Ovary (tissue), 10 donors: ENCODE measurements at places on chromosomes 11 and 22. TPM values are rescaled to one million over a fixed set of nuclear protein-coding genes. Genes with fewer than 3 reads are reported as not detected.
A peak's percentile ranks its signal among the peaks of the same experiment; 100 is the strongest.

DNA sequence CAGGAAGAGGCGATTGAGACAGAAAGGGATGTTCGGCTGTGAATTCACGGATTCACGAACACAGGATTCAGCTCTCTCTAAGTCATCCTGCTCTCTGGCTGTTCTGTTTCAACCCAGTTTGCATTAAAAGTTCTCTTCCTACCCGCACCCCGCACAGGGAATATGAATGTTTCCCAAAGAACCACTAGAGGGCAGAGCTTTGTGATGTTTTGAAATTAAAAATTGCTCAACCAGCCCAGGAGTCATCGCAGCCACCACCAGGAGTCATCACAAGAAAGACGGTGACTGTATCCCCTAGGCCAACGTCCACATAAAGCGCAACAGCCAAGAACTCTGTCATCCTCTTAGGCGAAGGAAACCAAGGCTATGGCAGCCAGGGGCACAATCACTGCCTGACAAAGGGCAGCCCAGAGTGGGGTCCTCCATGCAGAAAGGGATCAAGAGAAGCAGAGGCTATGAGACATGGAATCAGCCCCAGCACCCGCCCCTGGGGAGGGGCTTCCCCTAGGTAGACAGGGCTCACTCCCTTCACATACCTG, 122.4 kb downstream of the WT1 start:
- peak; percentile 29 for DNase-seq

GRCh38 chr11:843086-843734, 558 bp downstream of the TSPAN4 start:
- no peak for DNase-seq

GRCh38 chr11:78196661-78197091, 8.0 kb downstream of the USP35 start:
- no peak for DNase-seq

- no peak for DNase-seq
Measured at GRCh38 chr11:88051396-88051795, 123.8 kb downstream of the RAB38 start.

GRCh38 chr11:70739091-70739490, 340.8 kb downstream of the CTTN start:
- no peak for DNase-seq

DNA sequence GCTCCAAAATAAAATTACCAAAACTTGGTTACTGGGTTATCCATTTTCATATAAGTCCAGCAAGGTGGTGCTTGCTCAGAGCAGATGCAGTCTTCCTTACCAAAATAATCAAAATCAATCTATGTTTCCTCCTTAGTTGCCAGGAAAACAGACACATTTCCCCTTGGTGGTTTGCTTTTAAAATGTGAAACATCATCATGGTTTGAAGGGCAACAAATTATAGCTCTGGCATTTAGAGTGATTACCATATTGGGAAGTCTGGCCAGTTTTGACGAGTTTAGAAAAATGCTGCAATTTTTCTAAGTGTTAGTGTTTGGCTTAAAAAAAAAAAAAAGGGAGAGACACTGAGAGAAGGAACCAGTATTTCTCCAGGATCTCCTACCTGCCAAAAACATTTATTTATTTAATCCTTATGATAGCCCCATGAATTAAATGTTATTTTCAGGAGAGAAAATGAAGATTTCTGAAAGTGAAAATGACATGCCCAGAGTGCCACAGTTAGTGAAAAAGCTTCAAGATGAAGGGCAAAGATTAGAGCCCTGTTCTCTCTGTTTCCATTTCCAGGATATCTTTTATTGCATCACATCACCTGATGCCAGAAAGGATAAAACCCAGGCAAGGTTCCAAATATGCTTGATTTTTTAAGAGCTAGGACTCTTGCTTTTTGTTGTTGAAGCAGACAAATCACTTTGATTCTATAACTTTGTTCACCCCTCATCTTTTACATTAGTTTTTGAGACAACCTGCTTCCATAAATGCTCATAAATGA, 29.6 kb upstream of the TBCEL start:
- no peak for DNase-seq

- no peak for DNase-seq
Measured at GRCh38 chr11:8100158-8100557, 19.1 kb downstream of the TUB start.

DNA sequence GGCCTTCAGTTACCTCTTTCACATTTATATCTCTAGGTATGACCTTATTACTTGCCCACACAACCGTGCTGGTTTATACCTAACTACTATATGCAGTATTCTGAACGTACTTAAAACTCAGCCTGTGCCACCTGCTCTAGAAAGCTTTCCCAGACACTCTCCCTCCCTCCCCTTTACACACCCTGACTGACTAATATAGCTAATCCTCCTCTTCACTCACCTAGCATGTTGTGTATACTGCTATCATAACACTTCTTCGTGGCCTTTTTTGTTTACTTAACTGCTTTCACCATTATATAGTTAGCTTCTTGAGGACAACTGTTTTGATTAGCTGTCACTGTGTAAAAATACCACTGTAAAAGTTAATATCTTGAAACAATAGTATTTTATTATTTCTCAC, 23.5 kb downstream of the RNF214 start:
- DNase-seq: no peak

DNA sequence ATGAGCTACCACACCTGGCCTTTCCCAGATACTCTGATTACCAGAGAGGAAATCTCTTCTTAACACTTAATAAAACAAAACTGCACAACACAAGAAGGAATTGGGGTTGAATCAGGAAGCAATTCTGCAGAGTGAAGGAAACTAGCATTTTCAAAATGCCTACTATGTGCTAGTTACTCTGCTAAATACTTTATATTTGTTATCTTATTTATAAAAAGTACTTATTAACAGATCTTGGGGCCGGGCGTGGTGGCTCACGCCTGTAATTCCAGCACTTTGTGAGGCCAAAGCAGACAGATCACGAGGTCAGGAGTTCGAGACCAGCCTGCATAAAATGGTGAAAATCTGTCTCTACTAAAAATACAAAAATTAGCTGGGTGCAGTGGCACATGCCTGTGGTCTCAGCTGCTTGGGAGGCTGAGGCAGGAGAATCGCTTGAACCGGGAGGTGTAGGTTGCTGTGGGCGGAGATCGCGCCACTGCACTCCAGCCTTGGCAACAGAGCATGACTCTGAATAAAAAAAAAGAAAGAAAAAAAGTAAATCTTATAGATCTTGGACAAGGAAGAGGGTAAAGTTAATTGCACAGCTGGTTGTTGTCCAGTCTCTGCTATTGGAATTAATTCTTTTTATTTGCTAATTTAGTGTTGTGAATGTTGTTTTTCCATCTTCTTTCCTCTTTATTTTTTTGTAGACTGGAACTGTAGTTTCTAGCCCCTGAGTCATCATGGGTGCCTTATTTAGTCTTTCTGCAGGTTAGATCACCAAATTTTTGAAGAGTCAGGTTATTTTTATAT, 22.1 kb downstream of the TMEM135 start:
- no peak for DNase-seq

- peak; percentile 54 for DNase-seq
Measured at GRCh38 chr11:3169255-3170043, 4.3 kb upstream of the OSBPL5 start.

DNA sequence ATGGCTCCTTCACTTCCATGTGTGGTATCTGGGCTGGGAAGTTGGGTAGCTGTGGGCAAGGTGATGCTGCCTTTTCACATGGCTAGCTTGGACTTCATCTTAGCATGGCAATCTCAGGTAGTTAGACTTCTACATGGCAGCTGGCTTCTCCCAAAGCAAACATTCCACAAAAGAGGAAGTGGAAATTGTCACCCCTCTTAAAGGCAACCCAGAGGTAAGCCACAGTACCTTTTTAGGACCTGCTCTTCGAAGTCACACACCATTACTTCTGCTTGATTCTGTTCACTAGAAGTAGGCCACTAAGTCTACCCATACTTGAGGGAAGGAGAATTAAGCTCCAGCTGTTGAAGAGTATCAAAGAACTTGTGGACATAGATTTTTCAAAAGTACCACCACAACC, 25.9 kb downstream of the TUG1 start:
- DNase-seq: no peak

GRCh38 chr11:6657346-6657745, 1.7 kb upstream of the DCHS1 start:
- DNase-seq: no peak

PGA5 gene
- not detected for total RNA-seq

OR52I1 gene
- total RNA-seq: not detected

ADM2 gene
- 0.18 TPM for total RNA-seq

MMP1 gene
- not detected for total RNA-seq

OR8G1 gene
- total RNA-seq: not detected

DYNC2H1 gene
- total RNA-seq: 26.7 TPM
